ENCODE measurements at places on chromosomes 7 and 10. TPM values are rescaled to one million over a fixed set of nuclear protein-coding genes. Genes with fewer than 3 reads are reported as not detected.
A peak's percentile ranks its signal among the peaks of the same experiment; 100 is the strongest.

The PNLIPRP1 gene
- total RNA-seq, result not detected

The RBM20 gene
- total RNA-seq, result not detected

The CYP26C1 gene
- total RNA-seq, result not detected

The OR2A5 gene
- not detected for total RNA-seq

The SFMBT2 gene
- 0.11 TPM for total RNA-seq

The PRLHR gene
- not detected for total RNA-seq

The ADAMTS14 gene
- 0.05 TPM for total RNA-seq

The RSPH10B2 gene
- not detected for total RNA-seq

The SYT15 gene
- 0.31 TPM for total RNA-seq

- no peaks in the 10 kb centered on the region for H3K4me1 ChIP-seq
- H3K4me3 ChIP-seq, result no peak overlapping the region
- H3K27me3 ChIP-seq, result no peaks in the 10 kb centered on the region
- no peak overlapping the region for H3K27ac ChIP-seq
Observed at GRCh38 chr10:87782721-87783120, 35.3 kb downstream of the ATAD1 start.

DNA sequence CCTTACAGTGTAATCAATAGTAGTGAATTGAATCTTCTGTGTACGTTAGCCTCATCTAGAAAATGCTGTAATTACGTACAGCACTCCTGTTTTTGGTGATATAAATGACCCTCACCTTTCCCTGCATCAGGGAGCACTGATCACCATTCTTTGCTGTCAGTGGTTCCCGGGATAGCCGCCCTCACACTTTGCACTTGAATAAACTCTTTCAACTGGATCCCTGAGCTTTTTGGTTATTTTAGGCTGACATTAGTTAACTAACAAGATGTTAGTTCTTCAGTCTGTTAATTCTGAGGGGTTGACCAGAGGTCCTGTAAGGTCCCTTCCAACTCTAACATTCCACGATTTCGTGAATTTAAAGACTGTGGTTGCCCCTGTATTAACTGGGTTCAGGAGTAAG is 23.4 kb upstream of the ZC3HAV1 start:
- no peak for DNase-seq
- peak overlapping the region; percentile 91 for H3K27ac ChIP-seq
- peaks cover 9% of the 10 kb centered on the region for H3K4me1 ChIP-seq
- no peaks in the 10 kb centered on the region for H3K36me3 ChIP-seq
- peaks cover 9% of the 10 kb centered on the region for H3K27me3 ChIP-seq

DNA sequence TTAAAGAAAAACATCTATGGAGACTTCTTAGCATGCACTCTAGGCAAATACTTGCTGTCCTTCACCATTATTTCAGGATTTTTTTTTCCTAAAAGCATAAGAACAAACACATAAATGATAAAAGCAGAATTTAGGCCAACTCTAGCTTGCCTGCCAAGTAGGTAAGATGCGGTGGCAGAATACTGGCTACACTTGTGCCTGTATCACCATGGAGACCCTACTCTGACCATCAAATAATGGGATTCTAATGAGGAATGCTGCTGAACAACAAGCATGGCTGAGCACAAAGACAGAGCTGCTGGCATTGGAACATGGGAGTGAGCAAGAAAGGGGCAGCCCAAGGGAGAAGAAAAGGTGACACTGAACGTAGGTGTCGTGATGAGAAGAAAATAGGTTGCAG is 18.5 kb upstream of the TAS2R40 start:
- no peak for DNase-seq
- H3K4me3 ChIP-seq, result no peak overlapping the region
- H3K4me1 ChIP-seq, result no peaks in the 10 kb centered on the region
- peaks cover 10% of the 10 kb centered on the region for H3K27me3 ChIP-seq

DNA sequence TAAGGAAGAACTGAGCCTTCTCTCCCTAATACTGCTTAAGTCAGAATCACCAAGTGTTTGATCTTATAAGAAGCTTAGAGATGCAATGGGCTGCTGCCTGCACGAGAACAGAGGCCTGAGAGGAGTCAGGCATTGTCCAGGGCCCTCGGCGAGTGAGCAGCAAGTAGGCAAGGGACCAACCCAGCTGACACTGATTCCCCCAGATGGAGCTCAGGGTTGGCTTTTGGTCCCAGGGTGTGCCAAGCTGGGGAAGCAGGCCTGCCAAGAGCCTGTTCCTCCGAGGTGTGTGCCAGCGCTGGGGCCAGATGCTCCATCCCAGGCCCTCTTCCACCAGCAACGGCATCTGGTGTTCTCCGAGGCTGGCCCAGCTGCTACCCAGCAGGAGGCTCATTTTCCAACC is 222.0 kb upstream of the ZMIZ1 start:
- H3K36me3 ChIP-seq, result no peaks in the 10 kb centered on the region
- H3K4me3 ChIP-seq, result no peak overlapping the region
- DNase-seq, result no peak
- H3K27me3 ChIP-seq, result peaks cover 36% of the 10 kb centered on the region
- H3K27ac ChIP-seq, result no peak overlapping the region

- H3K27ac ChIP-seq, result peak overlapping the region; percentile 84
- H3K27me3 ChIP-seq, result no peaks in the 10 kb centered on the region
- peak overlapping the region; percentile 90 for H3K4me3 ChIP-seq
- DNase-seq, result peak; percentile 31
Observed at GRCh38 chr7:100603726-100604027, 1.5 kb downstream of the PCOLCE start.

DNA sequence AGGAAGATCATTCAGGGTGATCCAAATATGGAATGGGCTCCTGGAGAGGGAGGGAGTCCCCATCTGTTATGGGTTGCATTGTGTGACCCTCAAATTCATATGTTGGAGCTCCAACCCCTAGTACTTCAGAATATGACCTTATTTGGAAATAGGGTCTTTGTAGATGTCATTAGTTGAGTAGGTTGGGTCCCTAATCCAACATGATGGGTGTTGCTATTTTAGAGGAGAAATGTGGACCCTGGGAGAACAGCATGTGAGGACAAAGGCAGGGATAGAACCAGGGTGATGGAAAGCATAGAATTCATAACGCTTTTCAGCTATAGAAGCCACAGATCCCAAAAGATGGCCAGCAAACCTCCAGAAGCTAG is 91.5 kb upstream of the SMNDC1 start:
- H3K36me3 ChIP-seq, result no peaks in the 10 kb centered on the region
- H3K4me3 ChIP-seq, result no peak overlapping the region
- H3K27me3 ChIP-seq, result no peaks in the 10 kb centered on the region

DNA sequence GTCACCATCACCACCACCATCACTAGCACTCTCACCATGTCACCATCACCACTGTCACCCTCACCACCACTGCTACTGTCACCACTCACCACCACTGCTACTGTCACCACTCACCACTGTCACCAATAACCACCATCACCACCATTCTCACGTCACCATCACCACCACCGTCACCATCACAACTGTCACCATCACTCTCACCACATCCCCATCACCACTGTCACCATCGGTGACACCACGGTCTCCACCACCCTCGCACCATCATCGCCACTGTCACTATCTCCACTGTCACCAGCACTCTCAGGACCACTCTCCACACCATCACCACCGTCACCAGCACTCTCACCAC is 130.4 kb downstream of the MAD1L1 start:
- DNase-seq, result no peak
- peaks cover 2% of the 10 kb centered on the region for H3K27me3 ChIP-seq
- peaks cover 4% of the 10 kb centered on the region for H3K36me3 ChIP-seq
- peaks cover 40% of the 10 kb centered on the region for H3K4me1 ChIP-seq
- H3K27ac ChIP-seq, result no peak overlapping the region

DNA sequence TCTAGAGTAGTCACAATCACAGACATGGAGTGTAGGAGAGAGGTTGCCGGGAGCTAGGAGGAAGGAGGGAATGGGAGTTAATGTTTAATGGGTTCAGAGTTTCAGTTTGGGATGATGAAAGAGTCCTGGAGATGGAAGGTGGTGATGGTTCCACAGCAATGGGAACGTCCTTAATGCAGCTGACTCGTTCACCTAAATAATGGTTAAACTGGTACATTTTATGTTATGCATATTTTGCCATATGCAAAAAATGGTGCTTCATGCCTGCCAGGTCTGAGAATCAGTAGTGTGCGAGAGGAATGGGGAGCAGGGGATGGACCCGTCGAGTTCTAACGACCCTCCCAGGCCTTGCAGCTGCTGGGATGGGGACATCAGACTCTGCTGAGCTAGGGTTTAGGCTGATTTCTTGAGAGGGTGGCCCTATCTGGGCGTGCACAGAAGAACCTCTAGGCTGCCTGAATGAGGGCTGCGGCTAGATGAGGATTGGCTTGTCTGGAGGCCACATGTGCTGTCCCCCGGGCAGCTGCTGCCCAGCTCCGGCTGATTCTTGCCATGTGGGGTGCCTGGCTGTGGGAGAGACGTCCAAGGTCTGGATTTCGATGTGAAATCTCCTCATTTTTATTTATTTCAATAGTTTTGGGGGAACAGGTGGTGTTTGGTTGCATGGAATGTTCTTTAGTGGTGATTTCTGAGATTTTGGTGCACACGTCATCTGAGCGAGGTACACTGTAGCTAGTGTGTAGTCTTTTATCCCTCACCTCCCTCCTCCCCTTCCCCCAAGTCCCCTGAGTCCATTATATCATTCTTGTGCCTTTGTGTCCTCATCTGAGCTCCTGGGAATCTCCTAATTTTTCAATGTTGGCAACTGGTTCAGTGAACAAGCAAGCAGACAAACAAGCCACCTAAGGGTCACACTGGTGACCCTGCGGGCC is 116.0 kb downstream of the GRK5 start:
- peaks cover 3% of the 10 kb centered on the region for H3K27me3 ChIP-seq
- no peak for DNase-seq
- H3K36me3 ChIP-seq, result no peaks in the 10 kb centered on the region
- H3K4me1 ChIP-seq, result peaks cover 6% of the 10 kb centered on the region

GRCh38 chr10:124181656-124182055 is 88.3 kb upstream of the CHST15 start:
- no peaks in the 10 kb centered on the region for H3K36me3 ChIP-seq
- no peak for DNase-seq
- H3K27ac ChIP-seq, result no peak overlapping the region
- no peak overlapping the region for H3K4me3 ChIP-seq

DNA sequence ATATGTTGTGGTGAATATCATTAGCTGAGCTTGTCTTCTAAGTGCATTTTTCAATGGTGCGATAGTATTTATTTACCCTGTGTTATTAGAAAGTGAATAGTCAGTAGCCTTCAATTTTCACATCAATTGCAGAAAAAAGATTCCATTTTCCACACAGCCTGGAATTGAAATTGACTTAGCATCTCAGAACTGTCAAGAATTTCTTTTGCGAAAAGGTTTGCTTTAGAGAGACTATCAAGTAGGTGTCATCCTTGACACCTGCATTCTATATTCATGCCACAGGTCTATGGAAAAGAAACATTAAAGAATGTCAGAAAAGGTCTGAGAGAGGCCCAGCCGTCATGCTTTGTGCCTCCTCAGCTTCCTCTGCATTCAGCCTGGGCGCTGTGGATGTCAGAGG is 504.9 kb downstream of the PARD3 start:
- no peak overlapping the region for H3K27ac ChIP-seq
- H3K27me3 ChIP-seq, result no peaks in the 10 kb centered on the region
- peaks cover 14% of the 10 kb centered on the region for H3K4me1 ChIP-seq
- H3K4me3 ChIP-seq, result no peak overlapping the region

DNA sequence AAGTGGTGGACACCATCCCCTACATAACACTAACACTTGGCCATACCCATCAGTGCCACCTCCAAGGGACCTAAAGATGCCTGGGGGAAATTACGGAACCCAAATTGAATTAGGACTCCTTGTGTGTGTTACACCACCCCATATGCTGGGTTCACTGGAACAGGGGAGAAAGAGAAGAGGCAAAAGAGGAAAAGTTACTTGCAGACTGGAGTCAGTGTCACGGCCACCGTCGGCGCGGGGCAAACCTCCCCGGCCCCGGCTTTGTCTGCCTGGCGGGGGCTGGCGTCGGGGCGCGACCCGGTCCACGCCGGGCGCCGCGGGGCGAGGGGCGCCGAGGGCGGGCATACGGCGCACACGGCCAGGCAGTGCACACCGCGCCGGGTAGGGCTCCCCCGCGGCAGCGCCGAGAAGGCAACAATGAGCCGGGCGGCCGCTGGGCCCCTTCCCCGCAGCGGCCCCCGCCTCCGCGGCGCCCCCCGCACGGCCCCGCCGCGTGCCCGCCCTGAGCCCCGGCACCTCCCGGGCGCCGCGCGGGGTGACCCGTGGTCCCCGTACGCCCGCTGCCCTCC is 171.1 kb downstream of the FAM107B start:
- H3K4me1 ChIP-seq, result peaks cover 47% of the 10 kb centered on the region
- H3K27ac ChIP-seq, result peak overlapping the region; percentile 83
- H3K4me3 ChIP-seq, result peak overlapping the region; percentile 94
- no peak for DNase-seq

DNA sequence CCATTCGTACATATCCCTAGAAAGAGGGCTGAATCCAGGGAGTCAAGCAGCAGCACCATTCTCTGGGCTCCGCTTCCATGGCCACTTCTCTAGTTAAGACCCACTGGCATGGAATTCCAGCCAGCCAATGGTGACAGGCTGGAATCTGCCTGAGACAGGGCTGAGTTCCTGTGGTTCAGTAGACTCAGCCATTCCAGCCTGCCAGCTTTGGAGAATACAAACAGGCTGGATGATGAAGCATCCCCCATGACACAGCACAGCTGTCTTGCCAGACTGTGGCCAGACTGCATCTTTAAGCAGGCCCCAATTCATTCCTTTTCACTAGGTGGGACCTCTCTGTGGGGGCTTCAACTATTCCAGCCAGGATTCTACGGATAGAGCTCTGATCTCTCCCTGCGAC is 329.6 kb downstream of the XPNPEP1 start:
- H3K27ac ChIP-seq, result no peak overlapping the region
- peak; percentile 36 for DNase-seq
- H3K36me3 ChIP-seq, result no peaks in the 10 kb centered on the region
- peaks cover 7% of the 10 kb centered on the region for H3K4me1 ChIP-seq
- H3K4me3 ChIP-seq, result no peak overlapping the region

GRCh38 chr7:150403376-150404171 is 24.4 kb downstream of the ZNF775 start:
- H3K36me3 ChIP-seq, result peaks cover 4% of the 10 kb centered on the region
- peaks cover 57% of the 10 kb centered on the region for H3K4me1 ChIP-seq
- DNase-seq, result no peak
- H3K27ac ChIP-seq, result peak overlapping the region; percentile 79
- peaks cover 2% of the 10 kb centered on the region for H3K27me3 ChIP-seq

DNA sequence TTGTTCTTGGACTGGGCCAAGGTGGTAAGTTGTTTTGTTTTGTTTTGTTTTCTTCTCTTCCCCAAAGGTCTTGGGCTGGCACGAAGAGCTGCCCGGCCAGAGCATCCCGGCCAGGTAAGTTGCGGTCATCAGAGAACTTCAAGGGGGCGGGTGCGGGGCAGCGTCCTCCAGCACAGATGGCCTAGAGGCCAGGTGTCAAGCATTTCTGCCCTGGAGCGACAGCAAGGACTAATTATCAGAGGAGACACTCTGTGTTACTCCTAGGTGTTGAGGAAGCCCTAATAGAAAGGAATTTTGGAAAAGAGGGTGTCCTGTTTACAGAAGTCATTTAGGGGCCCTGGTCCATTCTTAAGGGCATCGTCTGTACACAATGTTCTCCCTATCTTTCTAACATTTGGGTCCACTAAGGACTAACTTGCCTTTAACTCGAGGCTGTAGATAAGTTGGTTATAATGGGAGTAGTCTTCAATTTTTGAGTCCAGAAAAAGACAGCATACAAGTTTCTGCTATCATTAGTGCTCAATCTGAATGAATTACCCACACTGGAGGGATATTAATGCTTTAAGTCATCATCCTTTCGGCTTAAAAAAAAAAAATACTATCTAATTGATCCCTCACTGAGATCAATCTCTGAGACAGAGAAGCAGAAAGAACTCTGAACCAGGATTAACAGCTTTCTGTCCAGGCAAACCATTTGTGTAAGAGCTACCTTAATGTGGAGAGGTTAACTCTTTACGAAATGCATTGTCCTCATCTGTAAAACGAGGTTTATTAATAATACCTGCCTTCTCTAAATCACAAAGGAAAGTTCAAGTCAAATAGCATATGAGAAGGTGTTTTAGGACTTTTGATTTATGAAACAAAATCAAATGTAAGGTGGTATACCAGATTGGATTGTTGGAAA is 1.5 kb downstream of the ITGB8 start:
- H3K36me3 ChIP-seq, result no peaks in the 10 kb centered on the region
- no peak for DNase-seq
- peak overlapping the region; percentile 71 for H3K4me3 ChIP-seq
- H3K27ac ChIP-seq, result no peak overlapping the region

Data from HFFc6 (cell line).